ENCODE measurements at places on chromosomes 6 and 20.

- DNase-seq, result no peak
These were observed 8.8 kb downstream of the ZBTB46 start for GRCh38 chr20:63822276-63822696.

- no peak for DNase-seq
These were observed 2.0 kb downstream of the SMIM29 start for GRCh38 chr6:34246563-34247391.

DNA sequence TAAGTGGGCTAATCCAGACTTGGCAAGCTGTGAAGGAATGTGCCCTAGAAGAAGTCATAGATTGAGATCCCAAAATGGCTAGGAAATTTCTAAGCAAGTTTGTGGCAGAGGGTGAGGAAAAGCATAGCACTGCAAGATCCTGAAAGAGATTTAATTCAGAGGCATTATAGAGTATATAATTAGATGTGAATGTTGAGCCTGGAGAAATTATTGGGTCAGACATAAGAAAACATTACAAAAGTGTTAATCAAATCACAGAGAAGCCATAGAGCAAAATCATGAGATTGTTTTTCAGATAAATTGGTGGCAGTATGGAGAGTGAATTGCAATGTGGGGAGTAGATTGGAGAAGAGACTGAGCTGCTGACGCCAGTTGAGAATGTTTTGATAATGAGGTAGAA is 90.0 kb downstream of the CD2AP start:
- no peak for DNase-seq

DNA sequence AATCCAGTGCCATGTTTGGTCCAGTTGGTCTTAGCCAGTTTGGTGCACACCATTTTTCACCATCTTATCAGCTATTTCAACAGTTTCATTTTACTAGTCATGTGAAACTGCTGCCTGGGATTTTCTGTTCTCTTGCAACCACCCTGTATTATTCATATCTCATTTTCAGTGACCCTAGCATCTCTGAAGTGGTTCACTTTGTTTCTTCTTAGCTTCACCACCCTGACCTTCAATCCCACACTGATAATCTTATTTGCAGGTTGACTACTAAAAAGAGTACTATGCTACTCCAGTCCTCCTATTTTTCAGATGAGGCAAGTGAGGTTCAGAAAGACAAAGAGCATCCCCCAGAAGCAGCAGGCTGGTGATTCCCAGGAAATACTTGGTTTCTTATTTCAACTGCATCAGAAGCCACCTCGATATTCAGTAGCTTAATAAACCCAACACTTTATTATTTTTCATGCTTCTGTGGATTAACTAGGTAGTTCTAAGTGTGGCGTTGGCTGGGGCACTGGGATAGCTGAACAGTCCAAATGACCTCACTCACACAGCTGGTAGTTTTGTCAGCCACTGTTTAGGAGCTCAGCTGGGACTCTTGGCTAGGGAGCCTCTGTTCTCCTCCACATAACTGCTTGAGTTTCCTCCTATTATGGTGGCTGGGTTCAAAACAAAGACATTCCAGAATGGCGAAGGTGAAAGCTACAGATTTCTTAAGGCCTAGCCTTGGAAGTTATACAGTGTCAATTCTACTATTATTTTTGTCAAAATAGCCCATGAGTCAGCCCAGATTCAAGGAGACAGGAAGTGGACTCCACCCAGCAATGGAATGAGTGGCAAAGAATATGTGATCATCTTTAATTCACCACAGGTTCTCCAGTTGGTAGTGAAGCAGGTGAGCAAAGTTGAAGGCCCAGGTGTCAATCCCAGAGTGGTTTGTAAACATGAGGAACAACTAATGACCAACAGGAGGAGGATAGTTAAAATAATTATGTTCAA is 40.6 kb downstream of the BPIFB4 start:
- no peak for DNase-seq

DNA sequence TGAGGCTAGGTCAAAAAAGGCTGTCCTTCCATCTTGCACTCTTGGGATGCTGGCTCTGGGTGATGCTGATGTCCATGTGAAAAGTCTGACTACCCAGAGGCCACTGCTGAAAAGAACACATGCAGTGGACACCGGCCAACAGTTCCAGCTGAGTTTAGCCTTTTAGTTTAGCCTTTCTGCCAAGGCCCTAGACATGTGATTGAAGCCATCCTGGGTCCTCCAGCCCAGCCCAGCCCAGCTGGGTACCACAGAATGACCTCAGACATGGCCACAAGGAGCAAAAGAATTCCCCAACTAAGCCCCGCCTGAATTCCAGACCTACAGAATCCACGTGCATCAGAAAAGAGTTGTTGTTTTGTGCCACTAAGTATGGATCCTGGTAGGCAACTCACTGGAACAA is 17.4 kb downstream of the PIGT start:
- DNase-seq, result no peak

GRCh38 chr6:159052720-159053119 is 7.9 kb upstream of the TAGAP start:
- DNase-seq, result no peak

GRCh38 chr6:29530671-29531310 is 28.7 kb downstream of the UBD start:
- DNase-seq, result no peak

- no peak for DNase-seq
These were observed 46.0 kb downstream of the TFEB start for GRCh38 chr6:41689171-41690008.

DNA sequence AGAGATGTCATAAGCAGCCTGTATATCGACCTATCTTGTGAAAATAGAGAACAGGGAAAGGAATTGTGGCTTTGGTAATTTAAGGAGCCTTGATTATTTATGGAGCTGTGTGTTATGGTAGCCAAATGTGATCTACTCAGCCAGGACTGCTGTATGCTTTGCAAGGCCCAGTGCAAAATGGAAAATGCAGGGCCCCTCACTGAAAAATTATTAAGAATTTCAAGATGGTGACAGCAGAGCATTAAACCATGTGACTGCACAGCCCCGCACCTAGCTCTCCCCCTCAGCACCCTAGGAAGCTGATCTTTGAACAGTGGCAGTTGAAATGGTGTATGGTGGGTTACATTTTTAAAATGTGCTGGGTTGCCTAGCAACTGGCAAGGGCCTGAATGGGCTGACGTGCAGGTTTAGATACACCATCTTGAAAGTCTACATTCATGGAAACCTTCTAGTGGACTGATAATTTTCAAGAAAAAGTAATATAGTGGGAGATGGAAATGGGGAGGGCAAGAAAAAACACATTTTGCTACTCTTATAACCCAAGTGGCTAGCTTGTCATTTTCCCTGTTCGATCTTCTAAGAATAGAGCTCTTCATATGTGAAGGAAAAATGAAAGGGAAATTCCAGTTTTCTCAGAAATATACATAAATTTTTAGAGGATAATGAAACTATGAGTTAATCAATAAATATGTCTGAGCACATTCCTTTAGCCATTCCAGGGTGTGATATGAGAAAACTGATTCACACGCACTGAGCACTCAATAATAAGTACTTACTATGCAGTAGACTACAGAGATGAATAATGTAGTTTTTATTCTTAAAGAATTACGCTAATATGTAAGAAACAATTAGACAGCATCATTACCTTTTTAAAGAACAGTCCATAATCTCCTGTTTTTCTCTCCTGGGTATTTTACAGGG is 208.0 kb downstream of the ARHGAP18 start:
- DNase-seq, result no peak

DNA sequence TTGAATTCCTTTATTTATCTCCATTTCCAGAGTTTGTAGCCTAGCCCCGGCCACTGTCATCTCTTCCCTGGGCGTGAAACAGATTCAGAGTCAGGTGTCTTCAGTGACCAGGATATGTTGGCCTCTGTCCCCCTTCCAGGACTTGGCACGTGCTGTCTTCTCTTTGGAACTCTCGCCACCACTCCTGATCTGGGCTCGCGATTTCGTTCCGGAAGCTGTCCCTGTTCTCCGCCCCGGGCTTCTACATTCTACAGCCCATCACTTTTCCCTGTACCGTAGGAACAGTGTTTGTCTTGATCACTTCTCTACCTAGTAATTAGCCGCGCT is 739 bp downstream of the GSS start:
- DNase-seq, result no peak

GRCh38 chr6:146161664-146162063 is 132.8 kb downstream of the GRM1 start:
- DNase-seq, result no peak

DNA sequence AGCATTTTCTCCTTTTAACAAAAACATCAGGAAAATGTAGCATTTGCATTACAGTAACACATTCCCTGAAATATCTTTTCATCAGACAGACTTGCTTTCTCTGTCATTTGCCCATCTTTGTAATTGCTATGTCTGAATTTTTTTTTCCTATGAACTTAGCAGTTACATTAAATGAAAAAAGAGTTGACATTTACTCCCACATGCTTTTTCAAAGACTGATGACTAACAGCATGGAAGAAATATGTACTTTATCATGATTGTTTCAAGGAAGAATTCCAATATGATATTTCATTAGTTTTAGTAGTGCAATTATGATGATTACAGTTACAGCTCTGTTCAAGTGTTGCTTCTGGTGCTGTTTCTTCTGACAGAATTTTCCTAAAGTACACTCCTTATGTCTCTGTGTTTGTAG is 864.5 kb upstream of the MAN1A1 start:
- no peak for DNase-seq

DNA sequence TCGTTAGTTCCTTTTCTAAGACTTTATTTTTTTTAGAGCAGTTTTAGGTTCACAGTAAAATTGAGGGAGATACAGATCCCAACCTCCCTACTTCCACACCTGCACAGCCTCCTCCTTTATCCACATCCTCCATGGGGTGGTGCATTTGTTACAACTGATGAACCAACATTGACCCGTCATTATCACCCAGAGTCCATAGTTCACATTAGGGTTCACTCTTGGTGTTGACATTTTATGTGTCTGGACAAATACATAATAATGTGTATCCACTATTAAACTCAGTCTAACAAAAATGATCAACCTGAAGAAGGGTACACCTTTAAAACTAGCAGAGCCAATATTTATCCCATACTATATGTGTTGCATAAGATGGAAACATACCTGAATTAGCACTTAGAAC is 130.4 kb upstream of the CCDC28A start:
- DNase-seq, result no peak

- peak; percentile 46 for DNase-seq
These were observed 245.1 kb downstream of the FOXA2 start for GRCh38 chr20:22339091-22339881.

DNA sequence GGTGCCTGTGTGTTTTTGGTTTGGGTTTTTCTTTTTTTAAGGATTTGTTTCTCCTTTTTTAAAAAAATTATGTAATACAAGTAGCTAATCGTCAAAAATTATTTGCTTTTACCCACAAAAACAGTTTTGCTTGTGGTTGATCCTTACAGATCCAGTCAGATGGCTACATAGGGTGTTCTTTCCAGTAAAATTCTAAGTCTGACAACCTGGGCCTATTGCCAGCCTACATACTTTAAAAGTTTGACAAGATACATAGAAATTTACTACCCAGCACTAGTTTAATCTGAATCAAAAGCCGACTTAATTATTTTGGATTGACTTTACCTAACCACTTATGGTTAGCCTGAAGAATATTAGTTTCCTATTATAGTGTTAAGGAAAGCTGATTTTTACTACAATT is 2.1 kb upstream of the SOX4 start:
- no peak for DNase-seq

DNA sequence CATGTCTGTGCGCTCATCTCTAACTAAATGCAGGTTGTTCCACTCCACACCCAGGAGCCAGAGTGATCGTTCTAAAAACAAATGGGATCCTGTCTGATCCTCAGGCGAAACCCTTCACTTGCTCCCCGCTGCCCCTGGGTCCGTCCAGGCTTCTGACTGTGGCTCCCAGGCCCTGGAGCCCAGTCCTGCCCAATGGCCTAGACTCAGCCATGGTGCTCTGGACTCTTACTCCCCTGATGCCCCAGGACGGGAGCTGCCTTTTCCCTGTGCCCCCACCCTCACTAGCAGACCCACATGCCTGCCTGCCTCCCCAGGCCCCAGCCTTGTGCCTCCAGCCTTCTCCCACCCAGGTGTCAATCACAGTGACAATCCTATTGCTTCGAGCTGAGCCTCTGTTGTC is 256.7 kb downstream of the BMP7 start:
- no peak for DNase-seq

- no peak for DNase-seq
These were observed 78.3 kb downstream of the FOXO3 start for GRCh38 chr6:108638993-108639392.

DNA sequence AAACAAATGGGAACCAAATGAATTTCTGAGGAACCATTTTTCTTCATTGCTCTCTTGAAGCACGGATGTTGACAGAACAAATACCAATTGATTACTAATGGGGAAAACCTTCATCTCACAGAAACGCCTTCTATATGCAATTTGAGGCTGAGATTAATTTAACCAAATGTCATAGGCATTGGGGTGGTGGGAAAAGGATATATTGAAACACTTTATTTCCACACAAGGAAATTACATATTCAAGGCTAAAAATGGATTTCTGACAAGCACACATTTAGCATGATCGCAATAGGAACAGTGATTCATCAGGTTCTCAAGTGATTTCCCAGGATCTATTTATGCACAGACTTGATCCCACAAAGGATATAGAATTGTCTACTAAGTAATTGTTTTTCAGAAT is 88.9 kb downstream of the COL12A1 start:
- no peak for DNase-seq

GRCh38 chr20:37378785-37379598 is 33.1 kb downstream of the SRC start:
- no peak for DNase-seq

- no peak for DNase-seq
These were observed 329.1 kb downstream of the TFAP2B start for GRCh38 chr6:51147756-51148155.

- no peak for DNase-seq
These were observed 23.9 kb downstream of the MYH7B start for GRCh38 chr20:34979366-34980153.

GRCh38 chr6:169959136-169960002 is 207.9 kb downstream of the ERMARD start:
- DNase-seq, result no peak

GRCh38 chr20:17594443-17594842 is 24.6 kb downstream of the DSTN start:
- no peak for DNase-seq

- no peak for DNase-seq
These were observed 515.6 kb downstream of the EYS start for GRCh38 chr6:65191471-65191870.
